ENCODE measurements at places on chromosomes 4 and X.

DNA sequence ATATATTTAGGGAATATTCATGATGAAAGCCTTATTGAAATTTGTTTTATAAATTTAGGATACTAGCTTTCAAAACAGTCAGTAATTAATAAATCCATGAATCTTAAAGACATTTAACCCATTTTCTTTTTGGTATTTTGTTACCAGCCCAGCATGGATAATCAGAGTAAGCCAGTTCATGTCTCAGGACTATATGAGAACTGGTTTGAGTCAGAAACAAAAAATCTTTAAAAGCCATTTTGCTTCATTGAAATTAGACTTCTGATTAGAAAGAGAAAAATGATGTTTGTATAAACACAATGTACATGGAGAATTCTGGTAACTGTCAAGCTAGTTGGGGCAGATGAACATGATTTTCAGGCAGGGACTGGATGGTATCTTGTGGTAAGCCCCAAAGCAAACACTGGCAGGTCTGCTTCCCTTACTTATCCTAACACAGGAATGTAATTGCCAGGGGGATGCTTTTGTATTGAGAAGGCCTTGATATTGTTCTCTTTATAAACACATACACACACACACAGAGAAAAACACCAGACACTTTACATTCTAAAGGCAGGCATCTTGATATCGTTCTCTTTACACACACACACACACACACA is 9.4 kb downstream of the ARHGAP10 start:
- no peaks in the 10 kb centered on the region for H3K4me1 ChIP-seq
- no peak for DNase-seq
- H3K27me3 ChIP-seq, result no peaks in the 10 kb centered on the region

DNA sequence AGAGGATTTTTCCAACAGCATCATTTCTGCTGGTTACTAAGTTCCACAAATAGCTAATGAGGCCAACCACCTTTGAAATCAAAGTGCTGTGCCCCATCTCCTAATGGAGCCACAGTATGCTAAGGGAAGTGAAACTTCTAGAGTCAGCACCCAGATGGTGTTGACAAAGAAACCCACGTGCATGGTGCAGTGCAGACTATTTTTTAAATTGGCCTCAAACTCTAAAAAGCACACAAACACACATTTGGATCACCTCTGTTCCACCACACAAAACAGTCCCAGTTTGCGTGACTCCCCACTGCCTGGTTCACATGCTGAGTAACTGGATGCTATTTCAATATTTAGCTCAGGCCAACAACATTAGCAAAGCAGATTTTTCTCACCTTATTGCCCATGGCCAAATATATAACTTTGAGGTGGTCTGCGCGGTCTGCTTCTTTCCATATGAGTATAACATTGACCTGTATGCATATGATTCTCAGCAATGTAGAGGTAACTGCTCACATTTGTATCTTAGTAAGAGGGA is 69.9 kb downstream of the AMELX start:
- H3K4me3 ChIP-seq, result no peak overlapping the region
- H3K27me3 ChIP-seq, result no peaks in the 10 kb centered on the region
- H3K36me3 ChIP-seq, result no peaks in the 10 kb centered on the region
- H3K4me1 ChIP-seq, result no peaks in the 10 kb centered on the region
- no peak overlapping the region for H3K27ac ChIP-seq
- DNase-seq, result no peak

GRCh38 chr4:87882321-87882720 is 49.6 kb downstream of the MEPE start:
- no peaks in the 10 kb centered on the region for H3K4me1 ChIP-seq
- no peak overlapping the region for H3K4me3 ChIP-seq
- no peaks in the 10 kb centered on the region for H3K27me3 ChIP-seq
- no peaks in the 10 kb centered on the region for H3K36me3 ChIP-seq
- no peak overlapping the region for H3K27ac ChIP-seq

DNA sequence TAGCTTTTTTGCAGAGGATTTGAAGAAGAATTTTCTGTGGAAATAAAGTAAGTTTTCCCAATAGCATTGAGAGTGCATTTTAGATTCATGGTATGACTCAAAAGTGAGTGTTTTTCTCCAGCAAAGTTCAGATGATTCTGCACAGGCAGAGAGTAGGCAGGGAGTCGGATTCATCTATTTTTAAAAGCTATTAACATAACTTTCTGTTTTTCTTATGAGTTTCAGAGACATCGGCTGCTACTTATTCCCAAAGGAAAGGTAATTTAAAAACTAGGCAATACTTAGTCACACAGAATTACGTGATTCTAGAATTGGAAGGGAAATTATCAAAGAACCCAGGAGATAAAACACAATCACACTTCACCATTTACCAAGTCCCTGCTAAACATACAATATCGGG is 4.4 kb downstream of the CCDC110 start:
- no peaks in the 10 kb centered on the region for H3K27me3 ChIP-seq
- H3K4me3 ChIP-seq, result no peak overlapping the region
- H3K27ac ChIP-seq, result no peak overlapping the region
- no peaks in the 10 kb centered on the region for H3K36me3 ChIP-seq
- no peak for DNase-seq

GRCh38 chr4:95023110-95023509 is 265.4 kb downstream of the BMPR1B start:
- no peaks in the 10 kb centered on the region for H3K36me3 ChIP-seq
- H3K4me1 ChIP-seq, result no peaks in the 10 kb centered on the region
- H3K27ac ChIP-seq, result no peak overlapping the region
- no peaks in the 10 kb centered on the region for H3K27me3 ChIP-seq

GRCh38 chr4:19832411-19832810 is 419.3 kb upstream of the SLIT2 start:
- H3K4me3 ChIP-seq, result no peak overlapping the region
- no peaks in the 10 kb centered on the region for H3K27me3 ChIP-seq
- DNase-seq, result no peak
- H3K36me3 ChIP-seq, result no peaks in the 10 kb centered on the region
- no peaks in the 10 kb centered on the region for H3K4me1 ChIP-seq

- peak within 1 kb of the TSS; percentile 66 for H3K4me3 ChIP-seq
- no peaks in the 10 kb centered on the region for H3K27me3 ChIP-seq
- peak within 1 kb of the TSS; percentile 52 for H3K27ac ChIP-seq
Measured at GRCh38 chrX:53048169-53049126, at the start of gene GPR173. Gene GPR173 (plus strand): TSS chrX:53048789. CDS start chrX:53076622, 27,833 bp downstream.

- H3K4me1 ChIP-seq, result no peaks in the 10 kb centered on the region
- H3K36me3 ChIP-seq, result no peaks in the 10 kb centered on the region
- no peak overlapping the region for H3K27ac ChIP-seq
- H3K27me3 ChIP-seq, result no peaks in the 10 kb centered on the region
- no peak overlapping the region for H3K4me3 ChIP-seq
Measured at GRCh38 chr4:158238575-158238974, 28.3 kb downstream of the TMEM144 start.

DNA sequence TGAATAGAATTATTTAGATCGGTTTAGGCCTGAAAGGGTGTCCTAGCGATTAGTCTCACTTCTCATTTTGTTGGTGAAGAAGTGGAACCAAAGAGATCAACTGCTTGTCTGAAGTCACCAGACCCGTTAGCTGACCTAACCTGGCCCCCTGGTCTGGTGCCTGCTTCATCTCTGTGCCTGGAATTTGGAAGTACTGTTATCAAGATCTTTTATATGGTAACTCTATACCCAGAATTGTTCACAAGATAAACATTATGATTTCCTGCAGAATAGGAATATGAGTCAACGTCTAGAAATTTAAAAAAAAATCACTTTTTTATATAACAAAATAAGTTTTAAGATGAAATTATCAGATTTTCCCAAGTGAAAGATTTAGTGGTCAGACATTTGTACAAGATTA is 37.2 kb downstream of the LRP2BP start:
- no peak overlapping the region for H3K4me3 ChIP-seq
- no peaks in the 10 kb centered on the region for H3K27me3 ChIP-seq
- H3K4me1 ChIP-seq, result no peaks in the 10 kb centered on the region
- no peak overlapping the region for H3K27ac ChIP-seq
- no peaks in the 10 kb centered on the region for H3K36me3 ChIP-seq

GRCh38 chr4:88737307-88737941 is 39.8 kb upstream of the NAP1L5 start:
- peak overlapping the region; percentile 14 for H3K4me3 ChIP-seq
- peaks cover 25% of the 10 kb centered on the region for H3K4me1 ChIP-seq
- no peaks in the 10 kb centered on the region for H3K36me3 ChIP-seq
- H3K27ac ChIP-seq, result peak overlapping the region; percentile 78
- no peak for DNase-seq

DNA sequence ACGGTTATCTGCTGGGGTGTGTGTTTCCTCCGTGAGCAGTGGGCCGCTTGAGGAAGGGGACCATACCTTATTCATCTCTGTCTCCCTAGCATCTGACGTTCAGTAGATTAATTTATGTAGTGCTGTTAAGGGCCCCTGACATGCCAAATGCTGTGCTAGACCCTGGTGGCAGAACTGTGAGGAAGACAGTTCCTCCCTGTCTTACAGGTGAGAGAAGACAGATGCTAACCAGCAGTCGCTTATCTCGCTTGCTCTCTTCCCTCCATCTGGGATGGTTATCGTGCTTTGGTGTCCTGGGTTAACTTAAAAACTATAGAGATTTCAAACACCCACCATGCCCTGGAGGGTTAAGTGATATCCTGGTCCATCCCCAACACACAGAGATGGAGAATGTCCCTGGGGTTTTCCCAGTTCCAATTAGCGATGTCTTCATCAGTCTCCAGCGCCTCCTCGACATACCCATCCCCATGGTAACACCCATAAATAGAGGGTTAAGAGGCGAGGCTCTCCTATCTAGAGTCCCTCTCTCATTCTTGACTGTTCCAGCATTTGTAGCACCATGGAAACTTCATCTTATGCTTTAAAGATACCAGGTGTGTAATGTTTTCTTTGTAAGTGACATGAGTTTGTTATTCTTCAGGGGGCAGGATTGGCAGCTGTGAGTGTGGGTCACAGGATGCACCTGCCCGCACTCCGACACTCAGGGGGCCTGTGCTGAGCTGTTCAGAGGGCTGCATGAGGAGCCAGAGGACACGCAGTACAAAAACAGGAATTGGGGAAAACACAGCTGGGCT is 135.2 kb downstream of the STK32B start:
- no peak overlapping the region for H3K4me3 ChIP-seq
- no peak for DNase-seq
- H3K36me3 ChIP-seq, result no peaks in the 10 kb centered on the region
- no peaks in the 10 kb centered on the region for H3K4me1 ChIP-seq

DNA sequence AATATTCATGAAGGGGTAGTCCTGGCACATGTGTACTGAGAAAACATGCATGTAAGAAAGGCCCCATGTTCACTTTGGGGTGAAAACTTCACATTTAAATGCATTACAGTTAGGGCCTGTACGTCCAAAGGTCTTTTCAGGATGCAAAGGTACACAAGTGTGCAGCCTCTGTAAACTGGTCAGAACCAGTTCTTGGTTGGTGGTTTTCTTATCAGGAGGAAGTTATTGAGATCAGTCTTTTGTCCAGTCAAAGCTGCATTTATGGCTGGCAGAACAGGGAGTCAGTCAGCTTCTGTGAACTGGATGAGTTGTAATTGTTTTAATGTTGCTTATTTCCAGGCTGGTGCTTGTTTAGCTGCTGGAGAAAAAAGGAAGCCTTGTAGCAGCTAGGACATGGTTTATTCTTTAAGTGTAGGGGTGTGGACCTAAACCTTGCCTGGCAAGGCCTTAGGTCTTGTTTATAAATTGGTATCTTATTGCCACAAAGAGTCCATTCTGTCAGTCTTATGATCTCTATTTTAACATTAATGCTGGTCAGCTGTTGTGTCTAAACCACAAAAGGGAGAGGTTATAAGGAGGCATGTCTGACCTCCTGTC is 1906.6 kb upstream of the TENM3 start:
- H3K36me3 ChIP-seq, result no peaks in the 10 kb centered on the region
- no peak overlapping the region for H3K27ac ChIP-seq

- no peak overlapping the region for H3K4me3 ChIP-seq
- H3K27me3 ChIP-seq, result no peaks in the 10 kb centered on the region
- no peaks in the 10 kb centered on the region for H3K4me1 ChIP-seq
- DNase-seq, result no peak
- H3K36me3 ChIP-seq, result no peaks in the 10 kb centered on the region
Measured at GRCh38 chrX:32421266-32421665, 790.1 kb downstream of the DMD start.

DNA sequence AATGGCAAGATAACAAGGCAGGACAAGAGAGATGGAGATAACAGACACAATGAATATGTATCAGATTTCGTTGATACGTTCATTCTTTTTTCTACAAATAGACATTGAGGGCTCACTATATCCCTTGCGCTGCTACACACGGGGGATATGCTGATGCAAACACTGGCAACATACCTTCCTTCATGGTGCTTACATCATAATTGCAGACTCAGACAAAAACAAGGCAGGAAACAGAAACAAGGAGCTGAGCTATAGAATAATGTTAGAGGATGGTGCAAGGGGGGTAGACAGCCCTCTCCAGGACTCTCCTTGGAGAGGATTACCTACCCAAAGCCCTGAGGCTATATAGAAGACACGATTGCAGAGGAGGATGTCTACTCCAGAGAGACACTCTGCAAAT is 1069.5 kb downstream of the DMD start:
- H3K4me1 ChIP-seq, result no peaks in the 10 kb centered on the region
- H3K36me3 ChIP-seq, result no peaks in the 10 kb centered on the region
- no peak overlapping the region for H3K4me3 ChIP-seq
- no peak overlapping the region for H3K27ac ChIP-seq
- no peaks in the 10 kb centered on the region for H3K27me3 ChIP-seq
- no peak for DNase-seq

DNA sequence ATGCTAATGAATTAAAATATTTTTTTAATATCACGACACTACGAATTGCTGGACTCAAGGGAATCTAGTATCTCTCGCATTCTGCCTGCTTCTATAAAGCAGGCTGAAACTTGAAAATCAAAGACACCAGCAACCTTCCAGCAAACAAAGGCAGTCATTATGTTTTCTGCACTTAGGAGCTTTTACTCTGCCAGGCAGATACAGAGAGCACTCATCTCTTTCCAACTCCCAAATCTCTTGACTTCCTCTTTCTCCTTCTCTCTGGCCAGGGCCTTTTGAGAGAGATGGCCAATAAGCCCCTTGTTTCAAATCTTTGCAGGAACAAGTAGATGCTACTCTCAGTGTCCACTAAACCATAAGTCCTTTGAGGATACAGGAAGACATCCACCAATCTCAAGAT is 95.2 kb upstream of the KLF3 start:
- H3K4me3 ChIP-seq, result no peak overlapping the region
- no peaks in the 10 kb centered on the region for H3K4me1 ChIP-seq
- no peaks in the 10 kb centered on the region for H3K27me3 ChIP-seq
- H3K36me3 ChIP-seq, result no peaks in the 10 kb centered on the region
- DNase-seq, result no peak

GRCh38 chr4:3285558-3286334 is 7.1 kb upstream of the RGS12 start:
- H3K36me3 ChIP-seq, result no peaks in the 10 kb centered on the region
- DNase-seq, result peak; percentile 72
- no peak overlapping the region for H3K4me3 ChIP-seq
- H3K4me1 ChIP-seq, result peaks cover 14% of the 10 kb centered on the region
- H3K27me3 ChIP-seq, result peaks cover 2% of the 10 kb centered on the region

DNA sequence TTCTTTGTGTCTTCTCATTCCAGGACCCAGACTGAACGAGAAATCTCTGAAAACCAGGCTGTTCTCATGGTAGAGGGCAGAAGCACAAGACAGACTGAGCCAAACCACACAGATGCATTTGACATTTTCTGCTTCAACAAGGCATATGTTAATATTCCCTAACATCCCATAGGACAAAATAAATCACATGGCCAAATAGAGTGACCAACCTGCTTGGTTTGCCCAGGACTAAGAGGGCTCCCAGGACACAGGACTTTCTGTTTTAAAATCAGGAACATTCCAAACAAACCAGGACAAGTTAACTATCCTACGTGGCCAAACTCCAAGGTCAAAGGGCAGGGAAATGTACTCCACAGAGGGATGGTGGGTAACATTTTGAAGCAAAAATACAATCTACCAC is 11.7 kb downstream of the CTPS2 start:
- no peak overlapping the region for H3K27ac ChIP-seq
- no peak for DNase-seq
- H3K27me3 ChIP-seq, result peaks cover 13% of the 10 kb centered on the region

- no peak overlapping the region for H3K4me3 ChIP-seq
- H3K27me3 ChIP-seq, result no peaks in the 10 kb centered on the region
- no peaks in the 10 kb centered on the region for H3K4me1 ChIP-seq
- H3K36me3 ChIP-seq, result no peaks in the 10 kb centered on the region
Measured at GRCh38 chr4:186017801-186018200, 51.2 kb upstream of the TLR3 start.
